ENCODE measurements at places on chromosomes 6 and 20.

DNA sequence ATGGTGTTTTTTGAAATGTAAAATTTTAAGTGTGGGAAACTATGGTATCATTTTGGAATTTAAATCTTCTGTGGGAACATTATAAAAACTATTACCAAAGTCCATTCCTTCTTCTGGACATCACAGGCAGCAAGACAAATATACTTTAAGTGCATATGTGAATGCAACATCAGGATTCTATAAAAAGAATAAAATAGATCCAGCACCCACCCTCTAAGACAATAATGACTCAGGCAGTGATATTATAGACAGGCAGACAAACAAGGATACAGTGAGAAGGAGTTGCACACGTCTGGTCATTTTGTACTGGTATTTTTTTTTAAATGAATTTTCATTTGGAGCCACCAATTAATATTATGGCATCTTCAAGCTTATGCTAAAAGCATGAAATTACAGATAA, 21.1 kb upstream of the NEDD9 start:
- no peak for DNase-seq

DNA sequence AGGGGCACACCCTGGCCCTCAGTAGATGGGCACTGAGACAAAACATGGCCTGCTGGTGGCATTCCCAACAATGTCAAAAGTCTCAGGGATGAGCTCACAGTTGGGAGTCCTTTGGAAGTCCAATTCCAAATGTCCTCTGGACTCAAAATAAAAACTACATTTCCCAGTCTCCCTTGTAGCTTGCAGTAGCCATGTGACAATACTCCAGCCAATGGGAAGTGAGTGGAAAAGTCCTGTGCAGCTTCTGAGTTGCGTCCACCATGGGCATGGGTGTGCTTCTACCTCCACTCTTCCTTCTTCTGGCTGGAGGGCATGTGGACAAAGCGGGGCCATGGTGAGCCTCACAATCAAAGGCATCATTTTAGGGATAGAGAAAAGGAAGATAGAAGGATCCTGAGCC, 5.8 kb upstream of the ADAM33 start:
- no peak for DNase-seq

DNA sequence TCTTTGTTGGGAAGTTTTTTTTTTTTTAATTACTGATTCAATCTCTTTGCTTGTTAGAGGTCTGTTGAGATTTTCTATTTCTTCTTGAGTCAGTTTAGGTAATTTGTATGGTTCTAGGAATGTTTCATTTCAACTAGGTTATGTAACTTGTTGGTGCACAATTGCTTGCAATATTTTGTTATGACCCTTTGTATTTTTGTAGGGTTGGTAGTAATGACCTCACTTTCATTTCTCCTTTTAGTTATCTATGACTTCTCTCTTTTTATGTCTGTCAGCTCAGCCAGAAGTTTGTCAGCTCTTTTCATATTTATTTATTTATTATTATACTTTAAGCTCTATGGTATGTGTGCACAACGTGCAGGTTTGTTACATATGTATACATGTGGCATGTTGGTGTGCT, 51.1 kb upstream of the SLC24A3 start:
- DNase-seq: no peak

DNA sequence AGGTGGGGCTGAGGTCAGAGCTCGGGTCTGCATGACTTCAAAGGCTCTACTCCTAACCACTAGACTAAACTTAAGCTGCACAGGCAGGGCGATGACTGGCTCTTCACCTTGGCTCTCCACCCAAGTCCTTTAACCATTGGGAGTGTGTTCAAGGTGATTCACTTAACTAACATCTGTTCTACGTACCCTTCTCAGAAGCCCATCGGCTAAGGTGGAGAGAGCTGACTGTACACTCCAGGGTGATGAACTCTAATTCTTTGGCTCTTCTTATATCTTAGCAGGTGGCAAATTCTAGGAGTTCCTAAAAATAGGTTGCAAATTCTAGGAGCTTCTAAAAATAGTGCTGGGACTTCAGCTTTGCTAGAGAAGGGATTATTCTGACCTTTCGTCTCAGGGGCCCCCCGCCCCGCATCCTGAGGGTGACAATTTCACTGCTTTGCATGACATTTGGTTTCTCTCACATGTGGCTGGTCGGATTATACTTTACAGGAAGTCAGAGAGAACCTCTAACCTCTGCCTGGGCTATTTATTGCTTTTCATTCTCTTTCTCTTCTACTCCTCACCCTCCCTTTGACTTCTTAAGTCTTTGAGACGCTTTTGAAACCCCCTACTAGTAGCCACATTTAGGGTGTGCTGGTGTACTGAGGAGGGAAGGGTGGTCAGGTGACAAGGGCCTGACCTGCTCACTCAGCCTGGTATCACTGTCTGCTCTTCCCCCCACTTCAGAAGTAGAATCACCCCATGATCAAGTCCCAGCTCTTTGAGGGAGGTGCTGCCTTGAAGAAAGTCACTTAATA, 55.5 kb downstream of the PRDM1 start:
- DNase-seq: peak; percentile 59

DNA sequence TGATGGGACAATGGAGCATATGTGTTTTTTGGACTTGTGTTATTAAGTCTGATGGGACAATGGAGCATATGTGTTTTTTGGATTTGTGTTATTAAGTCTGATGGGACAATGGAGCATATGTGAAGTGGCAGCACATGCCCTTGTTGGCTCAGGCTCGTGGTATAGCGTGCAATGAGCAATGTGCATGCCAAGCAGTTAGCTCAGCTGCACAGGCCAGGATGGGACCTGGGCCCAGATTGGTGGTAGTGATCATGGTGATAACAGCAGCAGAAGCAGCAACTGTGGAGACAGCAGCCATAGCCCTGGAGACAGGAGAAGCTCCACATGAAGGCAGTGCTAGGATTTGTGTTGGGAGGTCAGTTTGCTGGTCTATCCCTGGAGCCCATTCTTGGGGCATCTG, 61.1 kb downstream of the IL20RA start:
- DNase-seq: no peak

DNA sequence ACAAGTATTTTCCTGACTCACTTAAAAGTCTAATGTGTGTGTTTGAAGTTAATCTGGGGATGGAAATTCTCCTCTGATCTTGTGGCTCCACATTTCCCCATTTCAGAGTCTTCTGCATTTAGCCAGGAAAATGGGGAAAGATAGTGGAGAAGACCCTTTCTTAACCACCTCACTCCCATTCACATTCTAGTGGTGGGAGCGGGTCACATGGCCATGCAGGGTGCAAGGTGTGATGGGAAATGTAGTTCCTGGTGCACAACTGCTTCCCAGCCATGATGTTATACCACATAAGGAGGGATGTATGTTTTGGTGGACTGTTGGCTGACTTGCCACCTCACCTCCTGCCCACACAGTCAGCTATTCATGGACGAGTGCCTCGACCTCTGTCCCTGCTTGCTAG, 61.8 kb downstream of the BANF2 start:
- no peak for DNase-seq

DNA sequence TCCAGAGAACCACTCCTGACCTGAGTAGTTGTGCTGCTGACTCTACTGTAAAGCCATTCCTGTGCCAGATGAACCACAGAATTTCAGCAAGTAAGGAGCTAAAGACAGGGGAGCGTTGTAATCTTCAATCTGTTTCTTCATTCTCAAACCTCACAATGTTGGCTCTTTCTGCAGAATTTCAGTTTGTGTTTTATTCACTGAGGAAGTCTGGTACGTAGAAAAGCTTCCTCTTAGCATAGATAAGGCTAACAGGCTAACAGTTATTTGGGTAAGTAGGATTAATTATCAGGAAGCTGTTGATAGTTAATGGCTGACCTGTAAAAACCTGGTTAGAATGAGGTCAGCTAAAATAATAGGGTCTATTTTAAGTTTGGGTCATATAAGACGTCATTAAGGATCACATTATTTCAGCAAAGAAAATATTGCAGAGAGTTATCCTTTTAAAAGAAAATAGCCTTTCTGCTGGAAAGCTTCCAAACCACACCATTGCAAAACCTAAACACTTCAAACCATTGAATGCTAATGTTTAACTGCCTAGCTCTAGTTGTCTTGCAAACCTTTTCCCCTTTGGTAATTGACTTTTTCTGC, 14.1 kb upstream of the TENT5A start:
- no peak for DNase-seq

DNA sequence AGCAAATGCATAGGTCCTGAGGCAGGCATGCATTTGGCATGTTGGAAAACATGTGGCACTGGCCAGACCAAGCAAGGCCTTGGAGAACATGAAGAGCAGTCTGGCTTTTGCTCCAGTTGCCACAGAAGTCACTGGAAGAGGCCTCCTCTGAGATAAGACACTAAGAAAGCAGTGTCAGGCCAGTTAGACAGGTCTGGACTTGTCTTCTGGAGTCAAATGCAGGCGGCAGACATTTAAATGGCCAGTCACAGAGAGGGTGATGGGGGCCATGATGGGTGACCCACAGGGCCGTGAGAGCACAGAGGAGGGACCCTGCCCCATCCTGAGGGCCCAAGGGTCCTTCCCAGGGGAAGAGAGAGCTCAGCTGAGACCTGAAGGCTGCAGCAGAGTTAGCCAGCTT, 26.7 kb upstream of the ADA start:
- no peak for DNase-seq

GRCh38 chr6:117600008-117600743, 2.1 kb downstream of the GOPC start:
- DNase-seq: no peak

DNA sequence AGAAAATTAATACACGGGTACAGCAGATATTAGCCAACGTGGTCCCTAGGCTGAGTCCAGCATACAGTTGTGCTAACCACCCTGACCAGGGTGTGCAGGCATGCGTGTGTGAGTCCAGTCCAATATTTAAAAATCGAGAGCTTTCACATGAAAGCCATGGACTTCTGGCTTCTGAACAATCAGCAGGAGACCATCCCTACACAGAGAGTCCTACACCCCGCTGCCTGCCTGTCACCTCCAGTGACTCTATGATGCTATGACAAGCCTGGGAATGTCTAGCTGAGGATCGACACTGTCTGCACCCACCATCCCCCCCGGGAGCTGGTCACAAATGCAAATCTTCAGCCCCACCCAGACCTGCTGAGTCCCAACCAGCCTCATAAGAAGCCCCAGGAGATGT, 7.9 kb downstream of the ACSS1 start:
- DNase-seq: no peak

DNA sequence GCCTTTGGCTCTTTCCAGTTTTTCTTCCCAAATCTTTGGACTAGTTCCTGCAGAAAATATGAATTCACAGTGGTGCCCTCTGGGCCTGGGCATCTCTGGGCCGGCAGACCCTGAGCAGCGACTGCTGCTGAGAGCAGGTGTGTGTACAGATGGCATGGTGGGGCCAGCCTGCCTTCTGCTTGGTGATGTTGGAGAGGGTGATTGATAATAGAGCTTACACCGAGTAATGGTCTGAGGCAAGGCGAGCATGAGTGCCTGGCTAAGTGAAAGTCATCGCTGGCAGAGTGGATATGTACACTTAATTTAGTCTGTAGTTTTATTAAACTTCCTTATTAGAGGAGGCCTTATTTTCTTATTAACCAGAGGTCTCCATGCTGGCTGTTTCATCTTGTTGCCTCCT, 156.9 kb downstream of the CDKAL1 start:
- DNase-seq: no peak

GRCh38 chr6:431504-431903, 40.0 kb downstream of the IRF4 start:
- DNase-seq: no peak

DNA sequence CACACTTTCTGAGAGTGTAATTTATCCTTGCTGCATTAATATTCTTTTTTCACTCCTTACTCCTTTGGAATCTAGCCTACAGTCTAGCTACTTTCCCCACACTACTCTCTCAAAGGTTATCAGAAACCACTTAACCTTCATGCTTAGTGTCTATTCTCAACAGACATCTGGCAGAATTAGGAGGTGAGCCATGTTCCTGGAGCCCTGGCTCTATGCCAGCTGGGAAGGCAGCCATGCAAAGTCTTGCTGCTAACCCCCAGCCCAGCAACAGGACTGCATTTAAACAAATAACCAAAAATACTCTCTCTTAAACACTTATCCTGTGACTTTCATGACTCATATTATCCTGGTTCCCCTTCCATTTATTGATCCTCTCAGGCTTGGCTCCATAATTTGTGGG, 260.2 kb downstream of the BCKDHB start:
- no peak for DNase-seq

- no peak for DNase-seq
These were observed 264.0 kb downstream of the FOXA2 start for GRCh38 chr20:22320245-22320915.

DNA sequence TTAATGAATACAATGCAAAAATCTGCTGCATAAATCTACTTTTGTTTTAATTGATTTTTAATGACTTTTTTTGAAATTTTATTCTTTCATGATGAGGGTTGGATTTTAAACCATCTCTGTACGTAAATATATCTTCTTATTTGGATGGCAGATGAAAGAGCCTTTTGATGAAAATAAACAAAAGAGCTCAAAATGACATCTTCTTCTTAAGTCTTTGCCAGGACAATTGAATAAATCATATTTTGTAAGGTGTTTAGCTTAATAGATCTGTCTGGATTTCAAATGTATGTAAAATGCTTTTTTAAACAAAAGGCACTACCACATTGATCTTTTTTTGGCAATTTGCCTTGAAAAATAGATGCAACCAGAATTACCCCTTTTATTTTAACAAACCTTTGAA, 39.3 kb downstream of the KIF6 start:
- DNase-seq: no peak

DNA sequence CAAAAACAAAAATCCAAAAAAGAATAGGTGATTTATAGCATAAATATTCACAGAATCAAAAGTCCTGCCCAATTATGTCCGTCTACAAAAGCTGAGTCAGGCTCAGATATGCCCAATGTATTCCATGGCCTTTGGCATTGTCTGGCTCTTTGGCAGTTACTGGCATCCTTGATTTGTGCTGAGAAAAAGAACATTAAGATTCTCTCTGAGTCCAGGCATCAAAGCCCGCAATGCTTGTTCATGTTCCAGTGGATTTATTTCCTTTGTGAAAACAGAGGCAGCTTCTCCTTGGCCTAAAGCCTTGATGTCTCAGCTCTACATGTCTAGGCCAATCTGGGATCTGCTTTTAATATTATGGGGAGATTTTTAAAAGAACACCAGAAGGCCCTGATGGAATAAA, 76.1 kb upstream of the SLC4A11 start:
- no peak for DNase-seq

DNA sequence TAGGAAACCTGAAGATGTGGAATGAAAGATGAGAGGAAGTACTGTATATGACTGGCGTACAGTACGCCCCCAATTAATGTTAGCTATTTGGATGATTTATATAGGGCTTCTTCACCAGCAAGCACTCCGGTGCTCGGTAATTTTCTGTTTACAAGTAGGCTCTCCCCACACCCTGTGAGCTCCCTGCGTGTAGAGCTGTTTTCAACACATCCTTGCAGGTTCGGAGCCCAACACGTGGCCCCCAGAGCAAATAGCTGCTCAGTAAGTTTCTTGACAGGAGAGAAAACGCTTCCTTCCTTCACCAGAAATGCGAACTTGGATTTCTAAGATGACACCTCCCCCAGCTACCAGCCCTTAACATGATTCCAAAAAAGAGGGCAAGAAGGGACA, 1.2 kb upstream of the RAB22A start:
- no peak for DNase-seq

- no peak for DNase-seq
These were observed 736.9 kb upstream of the MARCKS start for GRCh38 chr6:113120224-113120581.

- no peak for DNase-seq
These were observed 96.3 kb downstream of the PREX1 start for GRCh38 chr20:48731536-48731935.
